ENCODE measurements at places on chromosomes 3 and 15.

- no peak for DNase-seq
Observed at GRCh38 chr3:29484633-29485032, 203.8 kb downstream of the RBMS3 start.

GRCh38 chr3:112900113-112900512, 53.4 kb upstream of the CD200R1L start:
- DNase-seq = no peak

DNA sequence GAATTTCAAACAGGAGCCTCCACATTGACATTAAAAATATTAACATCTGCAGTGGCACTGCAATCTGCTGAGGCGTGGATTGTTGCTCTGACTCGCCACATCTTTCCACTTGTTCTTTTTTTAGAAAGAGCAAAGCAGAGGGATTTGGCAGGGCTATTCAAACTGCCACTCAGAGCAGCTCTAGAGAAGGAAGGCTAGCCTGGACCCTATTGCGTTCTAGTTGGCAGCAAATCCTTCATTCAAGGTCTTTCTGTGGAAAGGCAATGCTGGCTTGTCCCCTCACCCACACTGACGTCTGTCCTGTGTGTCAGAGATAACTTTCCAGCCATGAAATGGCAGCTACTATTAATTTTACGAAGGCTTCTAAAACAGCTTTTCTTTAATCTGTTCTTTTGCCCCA, 483.2 kb upstream of the SGO1 start:
- no peak for DNase-seq

DNA sequence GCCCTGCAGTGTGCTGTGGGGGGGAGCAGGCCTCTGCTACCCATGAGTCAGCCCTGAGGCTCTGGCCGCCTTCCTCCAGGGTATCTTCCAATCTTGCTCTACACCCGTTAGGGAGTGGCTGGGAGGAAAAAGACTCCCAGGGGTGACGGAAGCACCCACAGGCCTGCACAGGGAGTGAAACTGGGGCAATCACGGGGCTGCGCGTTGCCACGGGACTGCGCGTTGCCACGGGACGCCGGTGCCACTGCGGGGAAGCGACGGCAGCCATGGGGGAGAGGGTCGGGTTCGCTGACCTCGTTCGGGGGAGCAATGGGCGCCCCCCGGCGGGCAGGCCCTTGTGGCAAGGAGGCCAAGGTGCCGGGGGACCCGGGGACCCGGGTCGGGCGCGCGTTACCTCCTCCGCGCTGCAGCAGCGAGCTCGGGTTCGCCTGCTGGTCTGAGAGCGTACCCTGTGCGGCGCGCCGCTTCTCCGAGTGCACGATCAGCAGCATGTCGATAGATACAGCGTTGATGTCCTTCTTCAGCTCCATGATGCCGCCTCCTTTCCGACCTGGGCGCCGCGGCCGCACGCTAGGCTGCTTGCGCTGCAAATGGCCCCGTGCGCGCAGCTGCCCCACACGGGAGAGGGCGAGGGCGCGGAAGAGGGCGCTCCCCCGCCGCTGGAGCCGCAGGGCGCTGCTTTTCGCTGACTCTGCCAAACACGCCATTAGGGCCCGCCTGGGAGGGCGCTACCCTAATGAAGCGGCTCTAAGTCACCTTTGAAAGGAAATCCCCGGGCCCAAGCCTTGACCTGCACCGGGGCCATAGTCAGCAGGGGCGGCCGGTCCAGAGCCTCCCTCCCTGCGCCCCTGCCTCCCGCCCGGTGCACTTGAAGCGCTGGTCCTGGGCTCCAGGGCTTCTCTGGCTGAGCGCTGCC, at the start of gene KY:
Gene KY, minus strand, starts transcription at position 592 of the 916 bp plus-strand sequence. Its CDS starts 62 bp downstream, at position 530.
- no peak for DNase-seq

GRCh38 chr15:58931987-58932588, 1.4 kb downstream of the SLTM start:
- no peak for DNase-seq

DNA sequence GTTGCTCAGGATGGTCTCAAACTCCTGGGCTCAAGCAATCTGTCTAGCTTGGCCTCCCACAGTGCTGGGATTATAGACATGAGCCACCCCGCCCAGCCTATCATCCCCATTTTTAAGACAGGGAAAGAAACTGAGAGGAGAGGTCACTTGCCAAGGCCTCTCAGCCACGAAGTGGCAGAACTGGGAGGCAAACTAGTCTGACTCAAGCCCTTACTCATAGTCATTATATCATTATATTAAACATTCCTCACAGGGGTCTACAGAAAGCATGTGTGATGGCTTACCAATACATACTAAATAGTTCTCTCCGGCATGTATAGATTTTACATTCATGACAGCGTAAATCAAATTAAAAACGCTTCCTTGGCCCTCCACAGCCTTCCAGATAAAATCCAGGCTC, 62.0 kb upstream of the ZBTB38 start:
- DNase-seq = no peak

- DNase-seq = no peak
Observed at GRCh38 chr3:106457281-106458180, 588.7 kb upstream of the CBLB start.

GRCh38 chr15:86135041-86135440, 55.4 kb downstream of the AGBL1 start:
- no peak for DNase-seq

GRCh38 chr3:21484057-21484827, 266.8 kb downstream of the ZNF385D start:
- DNase-seq = no peak

DNA sequence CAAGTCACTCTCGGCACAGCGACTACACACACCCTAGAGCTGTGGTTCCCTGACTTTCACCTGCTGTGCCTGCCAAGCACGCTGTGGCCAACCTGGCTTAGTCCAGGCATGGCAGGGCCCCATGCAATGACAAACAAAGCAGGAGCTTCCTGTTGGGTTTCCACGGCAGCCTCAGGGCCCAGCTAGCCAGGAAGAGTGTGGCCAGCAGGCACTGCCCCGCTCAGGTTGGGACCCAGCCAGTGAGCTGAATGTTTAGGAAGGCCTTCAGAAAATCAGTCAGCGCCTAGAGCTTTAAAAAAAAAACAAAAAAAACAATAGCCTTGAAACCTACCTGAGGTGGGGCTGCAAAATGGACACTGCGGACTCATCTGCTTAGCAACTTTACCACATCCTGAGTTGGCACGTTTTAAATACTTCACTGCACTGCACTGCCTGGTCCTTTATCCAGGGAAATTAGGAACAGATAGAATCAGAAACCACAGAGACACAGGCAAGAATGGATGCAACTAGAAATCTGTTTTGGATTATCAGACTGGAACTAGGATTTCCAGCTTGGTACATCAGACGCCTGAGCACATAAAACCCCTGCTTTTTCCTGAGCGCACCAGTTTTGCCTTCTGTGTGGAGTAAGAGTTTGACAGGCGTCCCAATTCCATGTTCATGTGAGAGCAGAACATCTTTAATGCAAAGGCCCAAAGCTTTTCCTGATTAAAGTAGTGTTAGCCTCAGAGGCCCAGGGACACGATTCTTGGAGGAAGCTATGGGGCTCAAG, 36.2 kb upstream of the LDHAL6B start:
- no peak for DNase-seq

GRCh38 chr3:157452097-157452496, 15.4 kb downstream of the PTX3 start:
- DNase-seq = no peak

DNA sequence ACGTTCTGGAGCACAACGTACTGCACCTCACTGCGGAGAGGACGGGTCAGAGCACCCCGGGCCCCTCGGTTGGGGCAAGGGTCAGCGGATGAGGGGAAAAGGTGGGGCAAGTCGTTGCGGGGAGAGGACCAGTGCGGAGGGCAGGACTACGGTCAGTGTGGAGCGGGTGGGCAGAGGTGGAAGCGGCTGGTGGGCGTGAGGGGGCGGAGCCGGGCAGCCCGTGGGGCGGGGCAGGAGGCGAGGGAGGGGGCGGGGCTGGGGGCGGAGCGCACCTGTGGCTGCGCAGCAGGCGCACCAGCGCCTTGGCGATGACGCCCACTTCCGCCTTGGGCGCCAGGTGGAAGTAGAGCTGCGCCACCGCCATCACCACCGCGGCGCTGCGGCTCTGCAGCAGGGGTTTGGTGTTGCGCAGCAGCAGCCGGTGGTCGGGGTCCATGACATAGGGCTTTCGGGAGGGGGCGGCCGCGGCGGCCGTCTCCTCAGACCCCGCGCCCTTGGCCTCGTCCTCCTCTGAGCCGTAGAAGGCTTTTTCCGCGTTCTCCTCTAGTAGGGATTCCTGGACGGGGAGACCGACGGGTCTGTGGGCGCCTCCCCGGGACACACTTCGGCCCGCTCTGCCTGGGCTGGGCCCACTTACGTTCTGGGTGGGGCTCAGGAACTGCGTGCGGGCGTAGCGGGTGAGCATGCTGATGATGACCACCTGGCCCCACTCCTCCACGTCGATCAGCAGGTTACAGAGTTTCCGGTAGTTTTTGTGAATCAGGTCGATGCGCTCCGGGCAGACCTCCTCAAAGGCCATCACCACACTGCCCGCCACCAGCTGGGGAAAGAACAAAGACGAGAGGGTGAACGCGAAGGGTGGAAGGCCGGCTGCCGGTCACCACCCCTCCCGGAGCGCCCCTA, 29.2 kb downstream of the AP3B2 start:
- DNase-seq = peak; percentile 38

- DNase-seq = no peak
Observed at GRCh38 chr15:74809242-74809641, 3.4 kb upstream of the LMAN1L start.

GRCh38 chr3:114101101-114101500, 44.6 kb downstream of the QTRT2 start:
- no peak for DNase-seq

DNA sequence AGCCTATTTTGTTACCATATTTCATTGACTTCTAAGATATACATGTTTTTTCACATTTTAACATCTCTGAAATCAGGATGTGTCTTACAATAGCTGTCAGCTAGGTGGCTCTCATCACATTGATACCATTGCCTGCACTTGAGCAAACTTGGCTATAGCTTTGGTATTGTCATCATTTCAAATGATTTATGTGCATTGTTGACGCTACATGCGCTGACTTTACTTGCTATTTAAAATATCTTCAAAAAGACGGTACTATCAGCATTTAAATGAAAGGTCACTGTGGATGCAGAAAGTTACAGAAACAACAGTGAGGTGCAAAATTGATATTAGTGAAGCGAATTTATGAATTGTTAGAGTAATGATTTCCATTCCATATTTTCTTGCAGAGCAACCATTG, 54.0 kb upstream of the ABHD2 start:
- no peak for DNase-seq

GRCh38 chr15:96053031-96053780, 277.3 kb upstream of the NR2F2 start:
- DNase-seq = no peak

GRCh38 chr3:113533534-113533892, 1.2 kb downstream of the SIDT1 start:
- no peak for DNase-seq

- DNase-seq = no peak
Observed at GRCh38 chr3:140469491-140469890, 208.4 kb upstream of the TRIM42 start.

GRCh38 chr3:152902141-152902669, 67.3 kb downstream of the P2RY1 start:
- DNase-seq = no peak

DNA sequence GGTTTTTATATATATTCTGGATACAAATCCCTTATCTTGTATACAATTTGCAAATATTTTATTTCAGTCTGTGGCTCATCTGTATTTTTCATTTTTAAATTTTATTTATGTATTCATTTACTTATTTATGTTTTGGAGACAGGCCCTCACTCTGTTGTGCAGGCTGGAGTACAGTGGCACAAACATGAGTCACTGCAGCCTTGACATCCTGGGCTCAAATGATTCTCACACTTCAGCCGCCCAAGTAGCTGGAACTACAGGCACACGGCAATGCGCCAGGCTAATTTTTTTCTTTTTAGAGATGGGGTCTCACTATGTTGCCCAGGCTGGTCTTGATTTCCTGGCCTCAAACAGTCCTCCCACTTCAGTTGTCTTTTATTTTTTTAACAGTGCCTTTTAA, 50.6 kb downstream of the PFN2 start:
- no peak for DNase-seq

GRCh38 chr15:40234783-40235182, 4.1 kb upstream of the PAK6 start:
- no peak for DNase-seq

GRCh38 chr3:123405021-123405420, 43.9 kb downstream of the ADCY5 start:
- no peak for DNase-seq

GRCh38 chr15:85164841-85165466, 183.3 kb downstream of the PDE8A start:
- no peak for DNase-seq

DNA sequence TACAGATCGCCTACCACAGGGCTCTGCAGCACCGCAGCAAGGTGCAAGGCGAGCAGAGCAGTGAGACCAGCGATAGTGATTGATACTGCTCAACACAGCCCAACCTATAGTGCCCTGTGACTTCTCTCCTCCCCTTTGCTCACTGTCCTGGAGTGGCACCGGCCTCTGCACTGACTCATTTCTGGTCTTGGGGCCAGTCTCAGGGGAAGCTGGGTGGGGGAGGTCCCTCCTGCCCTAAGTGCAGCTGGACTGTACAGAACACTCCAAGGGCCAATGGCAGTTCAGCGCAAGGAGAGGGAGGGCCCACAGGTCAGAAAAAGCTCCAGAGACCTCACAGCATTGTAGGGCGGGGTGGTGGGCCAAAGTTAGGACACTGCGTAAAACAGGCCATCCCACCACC, 2.5 kb upstream of the OGG1 start:
- no peak for DNase-seq

GRCh38 chr15:83200162-83200561, 7.5 kb downstream of the HDGFL3 start:
- no peak for DNase-seq

DNA sequence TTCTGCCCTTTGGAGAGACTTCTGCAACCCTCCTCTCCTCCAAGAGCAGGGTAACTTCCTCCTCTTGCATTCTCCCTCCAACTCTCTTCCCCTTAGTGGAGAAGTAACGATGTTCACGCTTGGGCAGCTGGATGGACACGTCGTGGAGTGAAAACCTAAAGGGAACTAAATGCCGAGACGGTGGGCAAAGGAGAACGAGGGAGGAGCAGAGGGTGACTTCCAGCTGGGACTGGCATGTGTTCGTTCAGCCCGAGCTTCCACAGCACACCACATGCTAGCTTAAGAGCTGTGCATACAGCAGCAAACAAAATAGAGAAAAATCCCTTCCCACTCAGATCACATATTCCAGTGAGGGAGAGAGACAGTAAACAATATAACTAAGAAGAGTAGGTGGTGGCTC, 179.8 kb downstream of the SLCO3A1 start:
- no peak for DNase-seq

- no peak for DNase-seq
Observed at GRCh38 chr3:8204331-8204730, 297.3 kb upstream of the LMCD1 start.

All from activated naive CD4-positive, alpha-beta T cell (primary cell).